ENCODE measurements at places on chromosomes 5 and 9. TPM values are rescaled to one million over a fixed set of nuclear protein-coding genes. Genes with fewer than 3 reads are reported as not detected.

GRCh38 chr5:127358740-127359139, 68.1 kb downstream of the MEGF10 start:
- H3K36me3 ChIP-seq: peaks cover 7% of the 10 kb centered on the region
- peaks cover 44% of the 10 kb centered on the region for H3K4me1 ChIP-seq
- DNase-seq: no peak
- H3K4me3 ChIP-seq: no peak overlapping the region
- peak overlapping the region; percentile 94 for H3K27ac ChIP-seq

GRCh38 chr5:145718956-145719355, 116.2 kb downstream of the PRELID2 start:
- H3K4me1 ChIP-seq: no peaks in the 10 kb centered on the region
- H3K27ac ChIP-seq: no peak overlapping the region

DNA sequence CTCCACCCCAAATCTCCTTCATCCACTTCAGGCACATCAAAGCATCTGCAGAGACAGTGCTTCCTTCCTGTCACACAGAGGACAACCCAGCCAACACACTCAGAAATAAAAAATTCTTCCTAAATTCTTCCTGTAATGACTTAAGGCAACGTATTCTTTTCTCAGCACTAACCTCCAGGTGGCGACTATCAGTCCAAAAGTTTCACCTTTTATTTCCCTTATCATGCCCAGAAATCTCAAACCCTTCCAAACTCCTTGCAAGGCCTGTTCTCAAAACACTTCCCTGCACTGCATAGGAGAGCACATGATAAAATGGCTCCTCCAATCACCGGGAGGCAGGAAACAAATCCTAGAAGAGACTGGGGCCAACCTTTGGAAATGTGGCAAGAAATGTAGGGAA, 35.1 kb downstream of the SLIT3 start:
- H3K36me3 ChIP-seq: no peaks in the 10 kb centered on the region
- no peak overlapping the region for H3K4me3 ChIP-seq
- H3K27ac ChIP-seq: no peak overlapping the region
- peaks cover 8% of the 10 kb centered on the region for H3K4me1 ChIP-seq
- no peaks in the 10 kb centered on the region for H3K27me3 ChIP-seq

The SHOC1 gene
- total RNA-seq: not detected
